ENCODE measurements at places on chromosomes 2 and 18. TPM values are rescaled to one million over a fixed set of nuclear protein-coding genes. Genes with fewer than 3 reads are reported as not detected.

AMMECR1L gene
- 10.0 TPM for total RNA-seq

TSGA10 gene
- 1.5 TPM for total RNA-seq

KCNJ3 gene
- 73.3 TPM for total RNA-seq

CHRNA1 gene
- total RNA-seq = 0.43 TPM

HDAC4 gene
- total RNA-seq = 20.1 TPM

CCDC68 gene
- 8.0 TPM for total RNA-seq

FZD7 gene
- total RNA-seq = 14.1 TPM

MRPS5 gene
- 57.7 TPM for total RNA-seq

PROC gene
- not detected for total RNA-seq

GRCh38 chr18:47204908-47205522 is 28.9 kb upstream of the IER3IP1 start:
- H3K27me3 ChIP-seq = no peaks in the 10 kb centered on the region
- DNase-seq = no peak
- no peak overlapping the region for H3K27ac ChIP-seq
- peaks cover 6% of the 10 kb centered on the region for H3K4me1 ChIP-seq

DNA sequence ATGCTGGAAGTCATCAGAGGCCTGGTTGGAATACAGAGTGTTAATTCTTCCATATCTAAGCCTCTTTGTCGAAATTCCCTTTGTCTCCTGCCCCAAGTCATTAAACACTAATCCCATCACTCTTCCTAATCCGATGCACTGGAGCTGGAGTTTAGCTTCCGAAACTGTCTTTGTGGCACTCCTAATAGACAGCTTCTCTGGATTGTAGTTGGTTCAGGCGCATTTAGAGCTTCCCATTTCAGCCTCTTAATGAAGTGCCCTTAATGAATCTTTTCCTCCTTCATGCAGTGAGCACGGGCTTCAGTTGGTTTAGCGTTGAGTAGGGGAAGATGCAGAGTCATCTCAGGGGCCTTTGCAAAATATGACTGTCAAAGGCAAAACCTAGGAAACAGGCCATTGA is 72.2 kb upstream of the MEIS1 start:
- H3K4me1 ChIP-seq = no peaks in the 10 kb centered on the region
- H3K4me3 ChIP-seq = no peak overlapping the region
- H3K27ac ChIP-seq = no peak overlapping the region
- no peaks in the 10 kb centered on the region for H3K36me3 ChIP-seq
- no peaks in the 10 kb centered on the region for H3K27me3 ChIP-seq

DNA sequence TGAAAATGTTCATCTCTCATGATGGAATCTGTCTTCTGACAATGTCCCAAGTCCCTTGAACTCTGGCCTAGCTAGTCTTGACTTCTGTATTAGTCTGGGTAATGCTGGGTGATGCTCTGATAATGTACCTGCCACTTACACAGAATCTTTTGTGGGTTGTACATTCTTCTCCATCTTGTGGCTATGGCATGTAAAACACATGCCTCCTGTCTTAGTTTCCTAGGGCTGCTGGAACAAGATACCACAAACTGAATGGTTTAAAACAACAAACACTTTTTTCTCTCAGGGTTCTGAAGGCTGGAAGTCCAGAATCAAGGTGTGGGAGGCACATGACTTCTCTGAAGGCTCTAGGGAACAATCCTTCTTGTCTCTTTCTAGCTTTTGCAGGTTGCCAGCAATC is 57.1 kb downstream of the RAPGEF4 start:
- H3K27me3 ChIP-seq = no peaks in the 10 kb centered on the region
- H3K27ac ChIP-seq = no peak overlapping the region
- H3K4me3 ChIP-seq = no peak overlapping the region
- H3K4me1 ChIP-seq = no peaks in the 10 kb centered on the region
- DNase-seq = no peak

DNA sequence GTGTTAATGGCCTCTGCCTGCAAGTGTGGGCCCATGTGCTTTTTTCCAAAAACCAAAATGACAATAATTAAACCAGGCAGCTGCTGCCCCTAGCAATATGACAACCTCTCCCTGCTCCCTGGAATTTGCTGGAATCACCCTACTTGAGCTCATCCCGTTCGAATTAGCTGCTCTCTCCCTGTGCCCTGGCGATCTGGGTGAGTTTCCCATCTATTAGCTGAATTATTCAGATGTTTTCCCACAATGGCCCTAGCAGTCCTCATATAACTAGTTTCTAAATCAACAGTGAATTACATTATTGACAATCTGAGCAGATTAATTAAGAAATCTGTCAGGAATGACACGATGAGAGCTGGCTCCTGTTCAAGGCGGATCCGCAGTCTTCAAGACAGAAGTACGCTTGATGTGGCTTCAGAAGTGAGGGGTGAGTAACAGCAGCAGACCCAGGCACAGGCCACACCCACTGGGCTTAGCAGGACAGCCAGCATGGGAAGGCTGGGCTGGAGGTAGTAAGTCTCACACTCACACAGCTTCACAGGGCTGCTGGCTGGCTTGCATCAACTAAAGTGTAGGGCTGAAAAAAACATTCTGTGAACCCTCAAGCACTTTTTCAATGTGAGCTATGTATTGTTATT is 366.2 kb upstream of the ID2 start:
- no peaks in the 10 kb centered on the region for H3K27me3 ChIP-seq
- H3K4me3 ChIP-seq = no peak overlapping the region
- no peaks in the 10 kb centered on the region for H3K36me3 ChIP-seq
- H3K27ac ChIP-seq = no peak overlapping the region

DNA sequence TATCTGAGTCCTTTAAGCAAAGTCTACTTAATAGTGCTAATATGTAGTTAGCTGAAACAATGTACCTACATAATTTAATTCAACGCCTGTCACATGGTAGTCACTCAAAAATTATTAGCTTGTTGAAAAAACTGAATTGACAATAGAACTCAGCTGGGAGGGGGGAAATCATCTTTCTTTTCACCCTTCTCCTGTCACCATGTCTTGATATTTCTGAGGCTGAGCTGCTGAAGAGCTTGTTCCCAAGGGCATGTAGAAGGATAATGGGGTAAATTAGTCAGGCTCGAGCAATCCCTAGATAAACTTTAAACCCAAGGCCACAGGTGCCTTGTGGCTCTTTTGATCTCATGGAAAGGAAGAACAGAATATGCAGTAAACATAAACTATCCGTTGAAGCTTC is 339.6 kb upstream of the LRATD1 start:
- no peaks in the 10 kb centered on the region for H3K27me3 ChIP-seq
- H3K36me3 ChIP-seq = no peaks in the 10 kb centered on the region
- H3K4me3 ChIP-seq = no peak overlapping the region
- H3K4me1 ChIP-seq = no peaks in the 10 kb centered on the region

DNA sequence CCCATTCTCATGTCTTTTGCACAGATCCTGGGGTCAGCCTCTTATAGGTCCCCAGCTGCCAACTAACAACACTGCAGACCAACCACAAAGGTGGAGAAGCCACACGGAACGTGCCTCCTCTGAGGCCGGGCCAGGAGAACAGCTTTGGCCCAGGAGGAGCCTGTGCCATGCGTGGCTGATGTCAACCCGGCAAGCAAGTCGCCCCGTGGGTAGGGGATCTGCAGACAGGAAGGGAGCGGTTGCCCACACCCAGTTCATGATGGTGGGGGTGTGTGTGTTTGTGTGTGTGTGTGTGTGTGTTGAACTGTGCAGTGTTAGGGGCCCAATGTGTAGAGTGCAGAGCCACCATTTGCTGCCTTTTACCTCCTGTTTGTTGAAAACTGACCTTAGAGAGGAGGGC is 2.4 kb upstream of the CLEC4F start:
- H3K36me3 ChIP-seq = no peaks in the 10 kb centered on the region
- DNase-seq = no peak
- no peaks in the 10 kb centered on the region for H3K4me1 ChIP-seq
- no peak overlapping the region for H3K27ac ChIP-seq
- no peaks in the 10 kb centered on the region for H3K27me3 ChIP-seq
- H3K4me3 ChIP-seq = no peak overlapping the region

- DNase-seq = peak; percentile 36
- H3K4me1 ChIP-seq = no peaks in the 10 kb centered on the region
- no peaks in the 10 kb centered on the region for H3K27me3 ChIP-seq
- no peaks in the 10 kb centered on the region for H3K36me3 ChIP-seq
These were observed 22.3 kb downstream of the GPR35 start for GRCh38 chr2:240647503-240648154.

DNA sequence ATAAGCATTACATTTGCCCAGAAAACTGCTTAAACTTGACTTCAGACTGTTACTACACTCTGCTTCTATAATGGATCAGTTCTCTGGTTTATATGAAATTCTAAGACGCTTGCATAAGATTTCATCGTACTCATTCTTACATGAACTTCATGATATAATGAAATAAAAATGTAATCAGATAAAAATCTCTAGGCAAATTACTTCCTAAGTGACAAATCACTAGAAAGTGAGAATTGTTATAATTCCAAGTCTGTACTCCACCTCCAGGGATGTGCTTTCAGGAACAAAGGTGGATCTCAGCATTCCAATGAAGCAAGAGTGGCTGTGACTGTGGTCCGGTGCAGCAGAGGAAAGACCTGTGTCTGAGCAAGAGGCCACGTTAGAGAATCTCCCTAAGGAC is 226.2 kb downstream of the PIEZO2 start:
- no peaks in the 10 kb centered on the region for H3K36me3 ChIP-seq
- H3K4me1 ChIP-seq = no peaks in the 10 kb centered on the region
- H3K4me3 ChIP-seq = no peak overlapping the region
- H3K27ac ChIP-seq = no peak overlapping the region

DNA sequence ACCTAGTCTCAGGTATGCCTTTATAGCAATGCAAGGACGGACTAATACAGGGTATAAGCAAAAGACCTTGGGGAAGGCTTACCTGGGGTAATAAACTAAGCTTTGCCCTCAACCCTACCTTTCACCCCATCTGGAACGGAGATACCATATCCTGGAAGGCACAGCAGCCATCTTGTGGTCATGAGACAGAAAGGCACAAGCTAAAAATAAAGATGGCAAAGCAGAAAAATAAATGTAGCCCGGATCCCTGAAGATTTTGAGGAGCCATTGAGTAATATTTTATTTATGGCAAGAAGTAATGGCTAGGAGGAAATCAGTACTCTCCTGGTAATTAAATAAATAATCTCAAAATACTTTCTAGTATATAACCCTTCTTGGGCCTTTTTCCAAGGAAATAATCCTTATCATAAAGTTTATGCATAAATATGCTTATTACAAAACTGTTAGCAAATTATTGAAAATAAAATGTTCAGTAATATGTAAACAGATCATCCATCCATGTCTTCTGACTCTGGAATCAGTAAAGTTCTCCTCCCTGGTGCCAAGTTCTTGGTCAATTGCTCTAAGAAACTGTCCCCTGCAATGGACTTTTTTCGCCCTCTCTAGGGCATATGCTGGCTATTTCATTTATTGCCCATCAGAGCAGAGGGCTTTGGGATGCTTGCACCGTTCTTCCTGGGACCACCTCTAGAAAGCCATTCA is 198.7 kb downstream of the SPP2 start:
- H3K4me3 ChIP-seq = no peak overlapping the region
- H3K36me3 ChIP-seq = no peaks in the 10 kb centered on the region
- no peaks in the 10 kb centered on the region for H3K4me1 ChIP-seq
- DNase-seq = no peak

DNA sequence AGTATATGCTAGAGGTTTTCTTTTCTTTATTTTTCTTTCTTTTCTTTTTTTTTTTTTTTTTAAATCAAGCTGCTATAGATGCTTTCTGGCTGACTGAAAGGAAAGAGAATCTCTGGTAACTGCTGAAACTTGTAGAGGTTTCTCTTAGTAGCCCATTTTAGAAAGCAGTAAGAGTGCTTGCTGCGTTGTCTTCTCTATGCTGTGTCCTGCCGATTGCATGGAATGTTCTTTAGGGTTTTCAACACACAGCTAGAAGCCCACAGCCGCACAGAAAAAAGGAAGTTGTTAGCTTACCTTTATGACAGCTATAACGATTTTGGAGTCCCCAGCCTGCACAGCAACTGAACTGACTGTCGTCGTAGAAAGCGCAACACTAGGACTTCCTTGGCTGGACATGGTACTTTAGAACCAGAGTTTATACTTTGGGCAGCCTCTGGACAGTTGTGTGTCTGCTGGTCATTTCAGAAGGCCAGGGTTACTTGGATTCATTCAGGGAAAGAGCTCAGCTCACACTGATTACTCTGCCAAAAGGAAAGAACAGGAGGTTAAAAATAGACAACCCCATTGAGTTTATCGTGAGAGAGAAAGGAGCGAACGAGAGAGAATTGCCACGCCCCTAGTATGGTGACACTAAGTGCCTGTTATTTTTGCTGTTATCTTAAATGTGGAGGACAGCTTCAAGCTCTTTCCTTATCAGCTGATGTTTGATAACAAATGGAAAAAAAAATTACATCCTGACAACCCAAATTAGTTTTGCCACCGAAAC is at the start of gene CCDC141:
Gene CCDC141 (minus strand): TSS at position 592 of the 766 bp plus-strand sequence. CDS start 196 bp downstream, at position 396.
- DNase-seq = no peak
- peak within 1 kb of the TSS; percentile 44 for H3K4me3 ChIP-seq
- no peaks in the 10 kb centered on the region for H3K36me3 ChIP-seq
- H3K27me3 ChIP-seq = no peaks in the 10 kb centered on the region

DNA sequence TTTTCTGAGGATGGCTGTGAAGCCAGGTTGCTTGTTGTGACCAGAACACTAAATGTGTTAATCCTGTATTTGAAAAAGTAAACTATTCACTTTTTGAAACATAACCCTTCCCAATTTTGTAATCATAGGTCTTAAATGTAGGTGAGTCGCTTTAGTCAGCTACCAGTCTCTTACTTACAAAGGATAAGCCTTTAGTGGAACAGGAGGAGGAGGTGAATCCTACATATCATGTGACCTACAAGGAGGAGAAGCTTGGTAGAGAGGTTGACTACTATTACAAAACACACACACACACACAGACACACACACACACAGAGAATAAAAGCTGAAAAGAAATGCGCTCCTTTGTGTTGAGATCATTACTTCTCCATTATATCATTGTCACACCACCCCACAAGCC is 59.9 kb upstream of the SPAG16 start:
- H3K4me1 ChIP-seq = no peaks in the 10 kb centered on the region
- no peak overlapping the region for H3K27ac ChIP-seq
- H3K27me3 ChIP-seq = no peaks in the 10 kb centered on the region
- H3K4me3 ChIP-seq = no peak overlapping the region

DNA sequence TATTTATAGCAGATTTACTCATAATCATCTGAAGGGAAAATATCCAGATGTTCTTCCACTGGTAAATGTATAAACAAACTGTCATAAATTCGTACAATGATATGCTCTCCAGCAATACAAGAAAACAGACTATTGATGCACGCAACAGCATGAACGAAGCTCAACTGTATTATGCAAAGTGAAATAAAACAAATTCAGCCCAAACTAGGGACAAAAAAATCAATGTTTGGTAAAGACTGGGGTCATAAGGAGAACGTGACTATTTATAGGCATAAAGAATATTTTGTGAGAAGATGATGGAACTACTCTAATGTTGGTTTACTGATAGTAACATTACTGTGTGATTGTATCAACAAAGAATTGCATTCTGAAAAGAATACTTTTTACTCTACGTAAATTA is 1276.7 kb upstream of the DDX18 start:
- no peaks in the 10 kb centered on the region for H3K27me3 ChIP-seq
- no peaks in the 10 kb centered on the region for H3K36me3 ChIP-seq
- DNase-seq = no peak

- no peak overlapping the region for H3K27ac ChIP-seq
- H3K27me3 ChIP-seq = no peaks in the 10 kb centered on the region
- H3K36me3 ChIP-seq = no peaks in the 10 kb centered on the region
- H3K4me3 ChIP-seq = peak overlapping the region; percentile 44
These were observed 97.1 kb downstream of the INHBB start for GRCh38 chr2:120442923-120443571.

GRCh38 chr2:174552880-174553279 is 44.7 kb downstream of the WIPF1 start:
- no peaks in the 10 kb centered on the region for H3K27me3 ChIP-seq
- no peak overlapping the region for H3K4me3 ChIP-seq
- no peak for DNase-seq
- H3K27ac ChIP-seq = no peak overlapping the region
- H3K36me3 ChIP-seq = no peaks in the 10 kb centered on the region

GRCh38 chr2:104794441-104794840 is 59.5 kb upstream of the POU3F3 start:
- H3K27ac ChIP-seq = no peak overlapping the region
- H3K27me3 ChIP-seq = no peaks in the 10 kb centered on the region
- no peaks in the 10 kb centered on the region for H3K4me1 ChIP-seq
- DNase-seq = no peak
- H3K4me3 ChIP-seq = no peak overlapping the region
